ENCODE measurements at places on chromosomes 7 and 10.
A peak's percentile ranks its signal among the peaks of the same experiment; 100 is the strongest.

DNA sequence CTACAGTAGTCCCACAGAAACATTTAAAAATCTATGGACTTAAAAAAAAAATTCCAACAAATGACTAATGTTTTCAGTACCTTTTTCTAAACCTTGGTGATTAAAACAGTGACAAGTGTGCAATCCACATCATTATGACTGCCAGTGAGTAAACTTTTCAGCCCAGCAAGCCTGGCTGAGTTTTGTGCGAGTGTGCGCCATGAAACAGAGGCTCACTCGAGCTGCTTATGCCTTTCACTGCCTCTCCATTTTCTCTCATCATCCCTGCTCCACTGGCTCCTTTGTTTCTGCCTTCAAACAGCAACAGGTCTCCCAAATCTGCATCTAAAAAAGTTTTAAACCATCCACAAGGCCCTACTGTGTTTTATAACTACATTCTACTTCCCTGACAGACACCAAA is 105.8 kb downstream of the USP6NL start:
- no peak for DNase-seq

GRCh38 chr10:11331726-11332125 is 279.7 kb downstream of the USP6NL start:
- DNase-seq: no peak

DNA sequence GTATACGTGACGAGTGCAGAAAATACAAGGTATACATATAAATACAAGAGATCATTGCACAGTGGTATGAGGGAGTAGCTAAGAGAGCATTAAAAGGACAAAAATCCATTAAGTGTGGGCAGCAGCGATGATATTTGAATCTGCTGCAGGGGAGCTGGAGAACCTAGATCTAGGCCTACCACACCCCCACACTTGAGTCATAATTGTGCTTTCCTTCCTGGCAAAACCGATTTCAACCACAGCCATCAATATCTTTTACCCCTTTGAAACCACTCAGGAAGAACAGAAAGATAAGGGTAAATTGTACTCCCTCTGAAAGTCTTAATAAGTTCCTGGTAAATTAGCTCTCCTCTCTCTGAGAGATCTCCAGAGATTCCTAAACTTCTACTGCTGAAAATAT is 345.0 kb downstream of the SORCS1 start:
- DNase-seq: no peak

- no peak for DNase-seq
Measured at GRCh38 chr7:98922392-98923187, 44.3 kb downstream of the TRRAP start.

DNA sequence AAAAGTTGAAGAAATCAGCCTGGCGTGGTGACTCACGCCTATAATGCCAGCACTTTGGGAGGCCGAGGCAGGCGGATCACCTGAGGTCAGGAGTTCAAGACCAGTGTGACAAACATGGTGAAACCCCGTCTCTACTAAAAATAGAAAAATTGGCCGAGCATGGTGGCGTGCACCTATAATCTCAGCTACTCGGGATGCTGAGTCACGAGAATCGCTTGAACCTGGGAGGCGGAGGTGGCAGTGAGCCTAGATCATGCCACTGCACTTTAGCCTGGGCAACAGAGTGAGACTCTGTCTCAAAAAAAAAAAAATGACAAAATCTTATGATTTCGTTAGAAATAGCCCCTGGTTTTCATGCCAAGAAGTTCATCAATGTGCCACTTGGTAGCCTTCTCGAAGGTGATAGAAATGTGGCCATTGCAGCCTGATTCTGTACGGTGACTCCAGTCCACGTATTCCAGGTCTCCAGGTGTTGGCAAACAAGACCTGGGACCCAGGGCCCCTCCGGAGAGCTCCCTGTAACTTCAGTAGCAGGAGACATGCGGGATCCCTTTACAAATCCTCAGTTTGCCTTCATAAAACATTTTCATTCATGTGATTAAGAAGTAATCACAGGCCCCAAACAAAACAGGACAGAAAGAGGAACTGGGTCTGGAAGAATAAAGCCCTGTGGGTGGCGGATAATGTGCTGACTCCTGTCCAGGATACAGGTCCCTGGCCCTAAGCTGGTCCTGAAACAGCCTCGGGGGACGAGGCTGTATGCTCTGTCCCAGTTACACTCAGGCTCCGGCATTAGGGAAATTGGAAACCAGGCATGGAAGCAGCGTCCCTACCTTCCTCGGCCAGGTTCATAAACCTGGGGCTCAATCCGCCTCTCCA is 207.3 kb upstream of the SH2B2 start:
- DNase-seq: no peak

DNA sequence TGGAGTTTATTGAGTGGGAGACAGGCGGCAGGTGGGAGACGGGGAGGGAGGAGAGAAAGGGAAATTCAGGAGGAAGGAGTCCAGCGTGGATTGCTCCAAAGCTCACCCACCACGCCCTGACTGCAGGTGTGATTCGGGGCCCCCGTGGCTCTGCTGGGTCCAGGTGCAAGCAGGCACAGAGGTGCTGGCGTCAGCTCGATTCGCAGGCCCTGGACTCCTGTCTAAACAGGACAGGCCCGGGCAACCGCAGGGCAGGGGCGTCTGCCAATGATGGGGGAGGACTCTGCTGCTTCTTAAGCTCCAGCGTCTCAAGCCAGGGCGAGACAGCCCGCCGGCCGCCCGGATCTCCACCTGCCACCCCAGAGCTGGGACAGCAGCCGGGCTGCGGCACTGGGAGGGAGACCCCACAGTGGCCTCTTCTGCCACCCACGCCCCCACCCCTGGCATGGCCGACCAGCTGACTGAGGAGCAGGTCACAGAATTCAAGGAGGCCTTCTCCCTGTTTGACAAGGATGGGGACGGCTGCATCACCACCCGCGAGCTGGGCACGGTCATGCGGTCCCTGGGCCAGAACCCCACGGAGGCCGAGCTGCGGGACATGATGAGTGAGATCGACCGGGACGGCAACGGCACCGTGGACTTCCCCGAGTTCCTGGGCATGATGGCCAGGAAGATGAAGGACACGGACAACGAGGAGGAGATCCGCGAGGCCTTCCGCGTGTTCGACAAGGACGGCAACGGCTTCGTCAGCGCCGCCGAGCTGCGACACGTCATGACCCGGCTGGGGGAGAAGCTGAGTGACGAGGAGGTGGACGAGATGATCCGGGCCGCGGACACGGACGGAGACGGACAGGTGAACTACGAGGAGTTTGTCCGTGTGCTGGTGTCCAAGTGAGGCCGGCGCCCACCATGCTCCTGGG is at the start of gene CALML3:
Gene CALML3 (plus strand): TSS at position 321 of the 920 bp plus-strand sequence. CDS start 125 bp downstream, at position 446.
- no peak for DNase-seq

DNA sequence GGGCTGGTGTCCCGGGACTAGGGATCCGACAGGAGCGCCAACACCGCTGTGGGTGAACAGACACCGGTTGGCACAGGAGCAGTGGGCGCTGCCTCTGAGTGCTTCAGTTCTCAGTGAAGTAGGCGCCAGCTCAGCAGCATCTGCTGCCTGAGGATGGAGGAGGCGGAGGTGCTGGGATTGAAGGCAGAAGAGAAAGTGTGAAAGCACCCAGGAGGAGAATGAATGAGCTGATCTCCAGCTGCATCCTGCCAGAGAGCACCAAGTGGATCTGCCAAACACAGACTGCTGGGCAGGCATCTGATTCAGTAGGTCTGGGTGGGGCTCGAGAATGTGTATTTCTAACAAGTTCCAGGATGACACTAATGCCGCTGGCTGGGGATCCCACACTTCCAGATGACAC is 74.5 kb downstream of the LANCL2 start:
- DNase-seq: no peak

GRCh38 chr10:4262870-4263600 is 478.0 kb upstream of the KLF6 start:
- no peak for DNase-seq

- no peak for DNase-seq
Measured at GRCh38 chr10:60340973-60341372, 48.7 kb downstream of the ANK3 start.

DNA sequence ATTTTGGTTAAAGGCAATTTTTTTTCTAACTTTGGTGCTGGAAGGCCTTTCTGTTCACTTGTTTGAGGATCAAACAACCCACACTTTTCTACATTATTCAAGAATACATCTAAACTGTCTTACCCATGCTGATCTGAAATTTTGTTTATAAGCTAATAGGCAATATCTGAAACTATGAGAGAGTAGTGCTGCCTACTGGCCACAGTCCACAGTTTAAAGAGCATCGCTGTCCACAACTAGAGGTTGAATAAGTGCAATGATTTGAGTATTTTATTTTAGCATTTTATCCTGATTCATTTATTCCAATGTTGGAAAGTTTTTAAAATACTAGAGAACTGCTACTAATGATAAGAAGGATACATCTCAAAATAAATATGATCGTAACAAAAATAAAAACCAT is 306.9 kb downstream of the ELMO1 start:
- no peak for DNase-seq

GRCh38 chr10:101538446-101538845 is 49.6 kb downstream of the POLL start:
- no peak for DNase-seq

DNA sequence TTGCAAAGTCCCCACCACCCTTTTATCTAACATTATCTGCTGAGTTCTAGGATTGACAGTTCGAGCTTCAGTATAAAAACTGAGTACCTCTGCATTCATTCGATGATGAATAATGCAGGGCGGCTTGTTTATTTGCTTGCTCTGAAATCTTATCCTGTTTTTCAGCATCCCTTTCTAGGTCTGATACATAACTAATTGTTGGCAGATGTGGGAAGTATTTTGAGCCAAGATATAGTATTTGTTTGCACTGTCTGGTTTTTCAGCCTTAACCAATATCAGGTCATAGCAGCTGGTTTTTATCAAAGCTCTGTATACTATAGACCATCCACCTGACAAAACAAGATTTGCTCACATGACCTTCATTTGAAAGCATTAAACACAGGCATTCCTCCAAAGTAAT is 161.4 kb downstream of the TFEC start:
- DNase-seq: no peak

- DNase-seq: no peak
Measured at GRCh38 chr7:115968596-115968995, 62.0 kb downstream of the TFEC start.

GRCh38 chr10:14004536-14004935 is 326.2 kb downstream of the FRMD4A start:
- no peak for DNase-seq

DNA sequence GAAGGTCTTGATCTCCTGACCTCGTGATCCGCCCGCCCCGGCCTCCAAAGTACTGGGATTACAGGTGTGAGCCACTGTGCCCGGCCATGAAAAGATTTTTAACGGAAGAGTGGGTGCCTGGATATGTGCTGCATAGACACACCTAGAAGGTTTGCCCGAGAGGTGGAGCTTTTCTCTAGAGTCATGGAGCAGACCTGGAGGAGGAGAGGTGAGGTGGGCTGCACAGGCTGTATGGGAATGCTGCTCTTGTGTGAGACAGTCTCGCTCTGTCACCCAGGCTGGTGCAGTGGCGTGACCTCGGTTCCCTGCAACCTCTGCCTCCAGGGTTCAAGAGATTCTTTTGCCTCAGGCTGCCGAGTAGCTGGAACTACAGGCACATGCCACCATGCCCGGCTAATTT is 103.3 kb downstream of the ACTR3B start:
- DNase-seq: no peak

DNA sequence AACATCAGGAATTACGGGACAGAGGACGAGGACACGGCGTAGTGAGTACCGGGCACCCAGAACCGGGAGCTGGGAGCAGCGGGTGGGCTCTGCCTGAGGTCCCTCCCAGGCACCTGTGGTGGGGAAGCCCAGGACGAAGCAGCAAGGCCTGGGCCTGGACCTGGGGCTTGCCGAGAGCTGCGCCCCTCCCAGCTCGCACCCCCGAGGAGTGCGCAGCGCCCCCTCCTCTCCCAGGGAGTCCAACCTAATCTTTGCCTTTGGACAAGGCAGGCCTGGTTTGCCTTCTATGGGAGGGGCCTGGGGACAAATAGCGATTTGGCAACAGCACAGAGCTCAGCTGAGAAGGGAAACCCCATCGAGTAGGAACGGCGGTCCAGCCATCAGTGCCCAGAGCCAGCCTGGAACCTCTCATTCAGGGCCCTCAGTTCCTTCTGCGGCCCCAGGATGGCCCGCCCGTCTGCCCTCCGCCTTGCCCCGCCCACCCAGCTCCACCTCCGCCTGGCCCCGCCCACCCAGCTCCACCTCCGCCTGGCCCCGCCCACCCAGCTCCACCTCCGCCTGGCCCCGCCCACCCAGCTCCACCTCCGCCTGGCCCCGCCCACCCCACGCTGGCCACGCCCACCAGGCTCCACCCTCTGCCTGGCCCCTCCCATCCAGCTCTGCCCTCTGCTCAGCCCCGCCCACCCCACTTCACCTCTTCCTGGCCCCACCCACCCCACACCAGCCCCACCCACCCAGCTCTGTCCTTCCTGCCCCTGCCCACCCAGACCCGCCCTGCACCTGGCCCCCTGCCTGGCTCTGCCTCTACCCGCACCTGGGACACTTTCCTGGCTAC is 32.5 kb upstream of the KNDC1 start:
- no peak for DNase-seq

DNA sequence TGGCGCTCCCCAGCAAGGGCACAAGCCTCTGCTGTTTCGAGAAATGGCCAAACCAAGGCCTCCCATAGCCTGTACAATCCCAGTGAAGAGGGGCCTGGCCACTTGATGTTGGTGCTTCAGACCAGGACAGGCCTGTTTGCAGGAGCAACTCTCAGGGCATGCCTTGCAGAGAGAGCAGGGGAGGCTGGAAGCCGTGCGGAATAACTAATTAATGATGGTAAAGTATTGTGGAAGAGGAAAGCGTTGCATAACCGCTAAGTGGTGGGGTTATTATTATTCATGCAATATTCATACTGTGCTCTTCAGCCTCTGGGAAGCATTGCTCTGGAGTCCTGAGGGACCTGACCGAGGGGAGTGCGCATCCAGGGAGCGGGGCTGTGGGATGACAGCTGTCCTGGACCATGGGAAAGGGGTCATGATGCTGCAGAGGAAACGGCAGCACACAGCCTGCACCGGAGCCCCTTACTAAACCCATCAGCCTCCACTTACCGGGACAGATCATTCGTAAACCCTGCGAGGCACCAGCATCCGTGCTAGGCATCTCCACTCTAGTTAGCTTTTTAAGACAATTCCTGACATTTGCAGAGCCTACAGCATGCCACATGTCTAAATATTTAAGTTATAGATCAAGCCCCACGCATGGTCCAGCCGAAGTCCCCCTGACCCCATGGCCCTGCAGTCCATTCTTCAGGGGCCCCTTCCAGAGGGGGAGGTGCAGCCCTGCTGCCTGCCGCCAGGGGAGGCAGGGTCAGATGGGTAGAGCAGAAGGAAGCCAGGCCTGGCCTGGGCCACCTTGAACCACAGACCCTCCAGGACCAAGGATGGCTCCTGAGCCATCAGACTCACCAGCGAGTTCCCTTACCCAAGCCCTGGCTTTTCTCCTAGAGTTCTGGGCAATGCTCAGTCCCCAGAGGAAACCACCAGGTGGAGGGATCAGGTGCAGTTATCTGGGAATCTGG is 11.6 kb downstream of the TMEM273 start:
- DNase-seq: no peak

- DNase-seq: peak; percentile 29
Measured at GRCh38 chr7:74544706-74545469, 91.2 kb downstream of the GTF2IRD1 start.

DNA sequence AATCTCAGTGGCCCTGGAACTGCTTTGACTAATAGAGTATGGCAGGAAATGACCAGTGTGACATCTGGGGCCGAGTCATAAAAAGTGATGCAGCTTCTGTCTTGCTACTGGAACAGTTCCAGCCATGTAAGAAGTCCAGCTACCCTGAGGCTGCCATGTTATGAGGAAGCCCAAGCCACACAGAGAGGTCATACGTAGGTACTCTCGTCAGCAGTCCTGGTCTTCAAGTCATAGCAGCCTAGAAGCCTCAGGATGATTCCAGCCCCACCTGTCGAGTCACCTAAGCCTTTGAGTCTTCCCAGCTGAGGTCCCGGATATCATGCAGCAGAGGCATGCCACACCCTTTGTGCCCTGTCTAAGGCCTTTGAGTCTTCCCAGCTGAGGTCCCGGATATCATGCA is 92.1 kb downstream of the PPP1R3C start:
- DNase-seq: no peak
